ENCODE measurements at places on chromosomes 16 and 17.

- no peak for DNase-seq
Observed at GRCh38 chr16:82425661-82426060, 201.1 kb upstream of the CDH13 start.

DNA sequence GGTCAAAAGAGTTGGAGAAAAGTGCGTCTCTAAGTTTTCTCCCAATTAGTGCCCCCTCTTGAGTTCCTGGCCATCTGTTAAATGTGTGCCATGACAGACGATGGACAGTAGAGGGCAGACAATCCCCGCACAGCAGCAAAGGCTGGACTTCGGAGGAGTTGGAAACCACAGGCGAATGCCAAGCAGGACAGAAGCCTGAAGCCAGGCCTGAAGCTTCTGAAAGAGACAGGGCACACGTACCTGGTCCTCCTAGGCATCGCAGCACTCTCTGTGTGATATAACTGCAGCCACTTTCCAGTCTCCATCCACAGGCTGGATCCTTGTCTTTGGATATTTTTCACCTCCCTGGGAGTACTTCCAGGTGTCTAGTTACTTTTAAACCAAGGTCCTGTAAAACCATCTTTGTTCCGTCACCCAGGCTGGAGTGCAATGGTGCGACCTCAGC lies 14.5 kb downstream of the C17orf100 start:
- DNase-seq, result peak; percentile 51

DNA sequence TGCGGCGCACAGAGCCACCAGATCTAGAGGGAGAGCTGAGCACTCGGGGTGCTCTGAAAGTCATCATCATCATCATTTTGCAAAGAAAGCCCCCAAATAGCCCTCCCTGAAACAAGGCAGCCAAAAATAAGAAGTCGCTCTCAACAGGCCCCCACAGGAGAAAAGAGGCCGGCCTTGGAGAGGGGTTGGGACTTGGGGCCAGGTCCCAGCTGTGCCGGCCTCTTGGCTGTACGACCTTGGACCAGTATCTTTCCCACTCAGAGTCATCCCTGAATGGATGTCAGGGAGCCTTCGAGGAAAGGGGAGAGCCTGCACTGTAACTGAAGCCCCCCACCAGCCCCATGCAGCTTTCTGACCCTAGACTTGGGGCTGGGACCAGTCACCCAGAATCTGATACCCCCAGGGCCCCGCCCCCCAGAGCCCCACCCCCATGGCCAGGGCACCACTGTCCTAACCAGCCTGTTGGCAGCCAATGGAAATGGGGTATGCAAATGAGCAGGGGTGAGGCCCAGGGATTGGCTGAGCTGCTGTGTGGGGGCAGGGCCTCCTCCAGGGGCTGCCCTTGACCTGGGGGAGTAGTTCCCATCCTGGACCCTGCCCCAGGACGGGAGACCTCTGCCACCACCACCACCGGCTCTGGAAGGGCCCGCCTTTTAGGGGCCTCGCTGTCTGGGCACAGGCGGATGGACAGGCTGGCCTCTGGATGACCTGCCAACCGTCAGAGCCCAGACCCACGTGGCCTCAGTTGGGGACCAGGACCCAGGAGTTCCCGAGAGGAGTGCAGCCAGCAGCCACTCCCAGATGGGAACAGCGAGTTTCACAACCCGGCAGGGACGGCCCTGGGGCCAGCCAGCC lies 15.4 kb downstream of the ZFPM1 start:
- no peak for DNase-seq

GRCh38 chr17:3951003-3951402 lies 13.2 kb downstream of the ATP2A3 start:
- no peak for DNase-seq

DNA sequence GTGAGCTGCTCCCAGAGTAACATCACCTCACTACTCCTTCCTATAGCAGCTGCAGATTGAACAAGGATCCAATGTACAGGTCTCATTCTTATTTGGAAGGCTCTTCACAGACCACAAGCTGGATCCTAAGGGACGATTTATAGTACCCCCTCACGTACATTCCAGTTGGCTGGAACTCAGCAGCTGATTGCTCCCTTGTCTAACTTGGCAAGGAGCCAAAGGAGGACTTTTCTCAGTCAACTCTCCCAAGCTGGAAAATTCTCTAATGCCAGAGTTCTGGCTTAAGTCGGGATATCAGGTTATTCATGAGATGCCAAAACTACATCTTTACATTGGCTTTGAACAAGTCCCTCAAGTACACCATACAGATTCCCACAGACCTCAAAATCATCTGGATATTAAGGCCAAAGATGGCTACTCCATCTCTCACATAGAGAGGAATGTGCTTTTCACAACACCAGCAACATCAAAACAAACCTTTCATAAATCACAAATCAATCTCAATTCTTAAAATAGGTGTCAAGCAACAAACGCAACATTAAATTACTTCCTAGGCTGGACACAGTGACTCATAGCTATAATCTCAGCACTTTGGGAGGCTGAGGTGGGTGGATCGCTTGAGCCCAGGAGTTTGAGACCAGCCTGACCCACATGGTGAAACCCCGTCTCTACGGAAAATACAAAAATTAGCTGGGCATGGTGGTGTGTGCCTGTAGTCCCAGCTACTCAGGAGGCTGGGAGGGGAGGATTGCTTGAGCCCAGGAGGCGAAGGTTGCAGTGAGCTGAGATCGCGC lies 39.3 kb downstream of the SMG6 start:
- DNase-seq, result no peak

DNA sequence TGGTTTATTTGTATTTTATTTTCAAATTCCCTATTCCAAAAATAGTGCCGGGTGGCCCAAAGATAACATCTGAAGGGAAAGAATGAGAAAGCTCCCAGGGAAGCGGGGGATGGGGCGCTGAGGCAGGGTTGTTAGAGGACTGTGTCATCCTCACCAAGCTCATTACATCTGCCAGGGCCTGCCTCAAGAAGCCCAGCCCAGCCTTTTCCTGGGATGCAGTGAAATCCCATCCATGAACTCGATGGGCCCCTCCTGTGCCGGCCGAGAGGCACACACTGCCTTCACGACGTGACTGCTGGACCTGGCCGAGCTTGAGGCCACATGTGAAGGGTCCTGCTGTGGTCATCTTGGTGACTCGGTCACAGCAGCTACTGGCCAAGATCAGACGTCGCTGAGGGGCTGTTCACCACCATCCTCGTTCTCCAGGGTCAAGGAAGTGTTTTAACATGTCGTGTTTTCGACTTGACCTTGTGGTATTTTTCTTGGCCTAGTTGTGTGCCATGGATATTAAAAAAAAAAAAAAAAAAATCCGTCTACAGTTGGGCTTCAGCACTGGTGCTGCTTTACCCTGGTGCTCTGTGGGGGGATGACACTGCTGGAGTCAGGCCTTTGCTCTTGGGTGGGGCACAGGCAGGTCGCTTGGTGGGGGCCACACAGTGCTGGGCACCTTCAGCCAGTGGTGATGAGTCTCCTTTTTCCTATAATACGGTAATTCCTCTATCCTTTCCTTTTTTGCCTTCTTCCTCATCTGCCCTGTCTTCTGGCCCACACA lies 4.9 kb downstream of the TIMM22 start:
- DNase-seq, result no peak

GRCh38 chr17:21245639-21246084 lies 7.5 kb downstream of the NATD1 start:
- no peak for DNase-seq

- DNase-seq, result no peak
Observed at GRCh38 chr17:73334771-73335513, 23.1 kb upstream of the CDC42EP4 start.

DNA sequence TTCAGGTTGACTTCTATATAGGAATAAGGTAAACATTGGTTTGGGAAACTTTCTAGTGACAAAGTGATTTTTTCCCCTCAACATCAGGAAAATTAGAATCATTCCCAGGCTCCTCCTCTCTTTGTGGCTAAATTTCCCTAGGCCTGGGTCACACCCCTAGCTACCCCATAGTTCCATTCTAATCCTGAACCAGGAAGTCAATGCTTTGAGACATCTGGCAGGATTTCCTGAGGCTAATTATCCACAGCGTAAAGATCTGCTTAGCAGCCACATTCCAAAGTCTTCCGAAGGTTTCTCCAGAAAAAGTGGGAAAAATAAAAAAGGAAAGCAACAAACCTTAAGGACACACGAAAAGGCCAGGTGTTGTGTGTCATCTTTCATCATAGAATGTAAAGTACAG lies 60.3 kb upstream of the CORO6 start:
- DNase-seq, result no peak

DNA sequence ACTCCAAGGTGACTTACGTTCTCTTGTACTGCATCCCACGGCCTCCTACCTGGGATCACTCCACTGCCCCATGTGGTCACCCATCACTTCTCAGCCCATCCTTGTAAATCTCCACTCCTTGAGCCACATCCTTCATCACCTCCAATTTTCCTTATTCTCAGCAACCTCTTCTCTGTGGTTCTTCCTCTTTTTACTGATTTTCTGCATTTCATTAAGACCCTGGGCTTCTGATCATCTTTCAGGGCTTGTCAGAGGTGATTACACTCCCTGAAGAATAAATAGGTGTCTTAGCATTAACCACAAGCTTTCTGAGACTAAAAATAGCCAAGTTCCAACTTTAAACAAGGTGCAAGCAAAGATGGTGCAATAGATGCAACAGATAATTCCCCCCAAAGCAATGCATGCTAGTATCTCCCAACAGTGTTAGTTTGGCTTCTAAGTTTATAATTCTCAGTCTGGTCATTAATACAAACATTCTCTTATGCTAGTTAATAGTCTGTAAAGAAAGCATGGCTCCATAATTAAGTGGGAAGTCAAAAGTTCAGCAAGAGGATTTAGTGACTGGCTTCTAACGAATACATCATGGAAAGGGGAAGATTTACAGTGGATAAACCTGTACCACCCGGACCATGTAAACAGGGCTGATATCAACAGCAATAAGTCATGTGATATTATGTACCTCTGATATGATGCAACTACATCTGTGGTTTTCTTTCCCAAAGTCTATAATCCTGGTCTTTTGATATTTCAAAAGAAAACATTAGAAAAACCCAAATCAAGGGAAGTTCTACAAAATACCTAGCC lies 47.4 kb upstream of the FOXJ1 start:
- no peak for DNase-seq

- no peak for DNase-seq
Observed at GRCh38 chr16:87540897-87541146, 48.0 kb upstream of the ZCCHC14 start.

DNA sequence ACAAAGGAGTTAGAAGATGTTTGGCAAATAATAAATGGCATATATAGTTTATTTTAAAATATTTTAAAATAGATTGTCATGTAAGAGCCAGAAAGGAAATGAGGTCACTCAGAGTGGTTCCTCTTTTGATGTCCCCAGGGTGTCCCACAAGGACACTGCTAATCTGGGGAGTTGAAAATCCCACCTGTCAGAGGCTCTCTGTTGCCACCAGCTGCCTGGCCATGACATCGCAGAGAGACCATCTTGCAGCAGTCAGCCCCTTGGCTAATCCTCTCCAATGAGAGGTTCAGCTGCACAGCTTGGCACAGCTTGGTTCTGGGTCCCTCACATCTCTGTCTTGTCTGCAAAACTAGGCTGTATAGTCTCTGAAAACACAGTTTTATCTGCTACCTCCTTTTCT lies 11.0 kb upstream of the RBFOX1 start:
- no peak for DNase-seq

GRCh38 chr17:74053712-74054078 lies 149.8 kb upstream of the RPL38 start:
- no peak for DNase-seq

Data from stimulated activated CD4-positive, alpha-beta T cell treated with anti-CD3 and anti-CD28 coated beads, Interleukin-4, amount 100 ng/mL, for 24 hours (primary cell).